ENCODE measurements at places on chromosomes 2 and 18. TPM values are rescaled to one million over a fixed set of nuclear protein-coding genes. Genes with fewer than 3 reads are reported as not detected.

Gene NDUFB3
- 73.7 TPM for polyA plus RNA-seq

Gene SMIM21
- not detected for polyA plus RNA-seq

Gene OTX1
- 0.20 TPM for polyA plus RNA-seq

Gene FN1
- polyA plus RNA-seq, result 1,671 TPM

Gene BCL11A
- polyA plus RNA-seq, result 2.4 TPM

Gene VWA3B
- polyA plus RNA-seq, result not detected

GRCh38 chr2:171404261-171404660 is 29.5 kb downstream of the METTL8 start:
- DNase-seq, result no peak

DNA sequence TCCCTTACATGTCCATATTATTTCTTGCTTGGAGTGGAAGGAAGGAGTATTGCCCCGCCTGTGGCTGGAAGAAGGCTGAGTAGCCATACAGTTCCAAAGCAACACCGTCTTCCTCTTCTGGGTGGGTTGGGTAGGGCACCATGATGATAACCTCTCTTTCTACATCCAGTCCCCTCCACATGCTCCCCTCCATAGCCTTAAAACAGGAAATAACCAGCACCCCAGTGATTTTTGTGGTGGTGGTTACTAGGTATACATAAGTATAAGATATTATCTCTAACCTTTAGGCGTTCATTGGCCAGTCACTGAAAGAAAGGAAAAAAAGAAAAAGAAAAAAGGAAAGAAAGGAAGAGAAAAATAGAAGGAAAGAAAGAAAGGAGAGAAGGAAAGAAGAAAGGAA is 63.1 kb downstream of the CXCR4 start:
- no peak for DNase-seq

- DNase-seq, result no peak
Measured at GRCh38 chr2:240645801-240646175, 20.5 kb downstream of the GPR35 start.

- no peak for DNase-seq
Measured at GRCh38 chr2:232293191-232293590, 85.4 kb upstream of the ALPP start.

- DNase-seq, result peak; percentile 20
Measured at GRCh38 chr2:136874258-136874657, 108.9 kb downstream of the THSD7B start.

- DNase-seq, result no peak
Measured at GRCh38 chr18:1302861-1303260, 398.2 kb downstream of the ADCYAP1 start.

- DNase-seq, result no peak
Measured at GRCh38 chr2:216787851-216788540, 71.9 kb downstream of the TNP1 start.

GRCh38 chr2:149858901-149859634 is 271.5 kb upstream of the MMADHC start:
- no peak for DNase-seq

DNA sequence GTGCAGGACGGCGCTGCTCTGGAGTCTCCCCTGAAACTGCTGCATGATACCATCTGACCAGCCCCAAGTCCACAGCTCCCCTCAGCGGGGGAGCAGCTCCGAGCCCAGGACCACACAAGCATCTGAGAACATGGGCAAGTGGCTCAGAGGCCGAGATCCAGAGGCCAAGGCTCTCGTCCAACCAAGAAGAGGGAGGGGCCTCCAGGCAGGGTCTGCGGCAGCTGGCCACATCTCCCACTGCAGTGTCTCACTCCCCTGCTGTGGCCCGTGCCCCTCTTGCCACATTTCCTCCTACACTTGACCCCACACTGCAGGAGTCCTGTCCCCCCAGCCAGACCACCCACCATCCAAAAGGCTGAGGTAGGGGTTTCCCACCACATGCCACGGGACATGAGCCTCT is 50.2 kb downstream of the TFCP2L1 start:
- DNase-seq, result no peak

DNA sequence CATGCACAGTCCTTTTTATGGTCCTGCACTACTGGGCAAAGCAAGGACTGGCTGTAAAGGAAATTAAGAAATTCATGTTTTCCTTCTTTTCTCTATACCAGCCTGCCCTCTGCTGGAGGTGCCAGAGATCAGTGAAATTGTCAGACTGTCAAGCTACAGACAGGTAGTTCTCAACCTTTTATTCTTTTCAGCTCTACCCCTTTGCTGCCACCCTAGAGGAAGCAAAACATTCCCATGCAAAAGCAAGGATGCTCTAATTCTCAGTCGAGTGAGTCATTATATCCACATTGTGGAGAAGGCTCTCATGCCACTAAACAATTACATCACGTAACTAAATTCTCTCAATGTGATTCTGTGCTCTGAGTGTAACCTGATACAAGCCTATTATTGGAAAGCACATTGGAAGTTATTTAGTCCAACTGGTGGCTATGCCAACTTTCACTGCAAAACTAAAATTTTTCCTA is 25.0 kb upstream of the RAPGEF4 start:
- peak; percentile 67 for DNase-seq

- DNase-seq, result peak; percentile 78
Measured at GRCh38 chr2:97697252-97698235, 15.8 kb upstream of the ZAP70 start.

GRCh38 chr18:70982292-70982691 is 693.4 kb downstream of the SOCS6 start:
- DNase-seq, result no peak

GRCh38 chr2:11874861-11875260 is 128.4 kb downstream of the LPIN1 start:
- DNase-seq, result no peak

DNA sequence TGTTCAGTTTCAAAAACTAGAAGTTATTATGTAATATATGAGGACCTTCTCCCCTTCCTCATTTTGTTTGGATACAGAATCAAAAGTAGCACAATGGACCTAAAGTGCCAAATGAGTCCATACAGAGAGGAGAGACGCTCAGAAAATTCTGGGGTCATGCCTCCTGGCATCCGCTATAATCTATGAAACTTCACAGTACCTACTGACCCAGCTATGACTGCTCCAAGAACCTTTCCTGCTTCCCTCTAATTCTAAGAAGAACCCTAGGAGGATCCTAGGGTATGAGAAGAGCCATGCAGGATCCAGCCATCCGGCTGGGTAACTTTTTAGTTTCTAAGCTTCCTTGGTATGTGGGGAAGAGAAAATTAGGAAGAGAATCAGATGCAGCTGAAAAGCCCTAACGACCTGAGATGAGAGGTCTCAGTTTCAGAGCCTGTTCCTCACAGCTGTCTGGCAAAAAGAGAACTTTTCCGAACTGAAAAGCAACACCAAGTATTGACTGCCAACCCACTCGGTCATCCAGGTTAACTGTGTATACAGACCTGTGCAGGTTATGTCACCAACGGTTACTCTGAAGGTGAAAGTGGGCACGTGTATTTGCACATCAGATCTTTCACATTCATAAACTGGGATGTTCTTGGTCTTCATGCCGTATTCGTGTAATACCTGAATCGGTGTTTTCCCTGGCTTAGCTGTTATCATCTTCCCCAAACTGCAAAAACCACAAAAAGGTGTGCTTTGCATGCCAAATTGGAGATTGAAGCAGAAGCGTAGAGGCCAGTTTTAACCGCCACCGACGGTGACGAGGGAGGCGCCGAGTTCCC is 1.1 kb downstream of the PRKRA start:
- no peak for DNase-seq

GRCh38 chr2:127624320-127624755 is 21.6 kb upstream of the GPR17 start:
- no peak for DNase-seq

DNA sequence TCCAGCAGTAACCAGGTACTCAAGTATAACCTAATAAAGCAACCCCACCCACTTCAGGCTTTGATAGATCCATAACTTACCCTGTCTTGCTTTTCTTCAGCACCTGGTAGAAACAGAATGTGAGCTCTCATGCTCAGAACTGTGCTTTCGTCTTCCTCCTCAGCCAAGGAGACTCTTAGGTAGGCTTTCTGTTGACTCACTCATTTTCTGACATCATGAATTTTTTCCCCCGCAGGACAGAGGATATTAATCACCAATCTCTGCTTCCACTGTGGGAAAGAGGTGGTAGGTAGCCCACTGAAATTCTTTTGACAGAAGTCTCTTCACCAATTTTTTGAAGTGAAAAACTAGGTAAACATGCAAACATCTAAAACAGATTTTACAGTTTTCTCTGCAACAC is 241.2 kb upstream of the KCNJ3 start:
- no peak for DNase-seq

DNA sequence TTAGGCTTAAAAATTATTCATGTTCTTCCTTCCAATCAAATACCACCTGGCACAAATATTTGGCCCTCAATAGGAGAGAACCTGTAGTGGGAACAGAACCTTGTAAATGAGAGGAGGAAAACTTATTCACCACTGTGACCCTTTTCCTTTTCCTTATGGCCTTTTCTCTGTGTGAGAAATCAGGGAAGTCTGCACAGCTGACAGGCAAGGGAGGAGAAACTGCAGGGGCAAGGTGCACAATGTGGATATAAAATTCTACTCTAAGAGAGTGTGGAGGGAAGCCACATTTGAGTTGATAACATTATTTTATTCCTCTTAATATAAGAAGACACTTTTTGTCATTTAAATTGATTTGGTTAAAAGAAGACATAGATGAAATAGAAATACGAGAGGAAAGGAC is 1247.0 kb upstream of the CHAC2 start:
- DNase-seq, result no peak

DNA sequence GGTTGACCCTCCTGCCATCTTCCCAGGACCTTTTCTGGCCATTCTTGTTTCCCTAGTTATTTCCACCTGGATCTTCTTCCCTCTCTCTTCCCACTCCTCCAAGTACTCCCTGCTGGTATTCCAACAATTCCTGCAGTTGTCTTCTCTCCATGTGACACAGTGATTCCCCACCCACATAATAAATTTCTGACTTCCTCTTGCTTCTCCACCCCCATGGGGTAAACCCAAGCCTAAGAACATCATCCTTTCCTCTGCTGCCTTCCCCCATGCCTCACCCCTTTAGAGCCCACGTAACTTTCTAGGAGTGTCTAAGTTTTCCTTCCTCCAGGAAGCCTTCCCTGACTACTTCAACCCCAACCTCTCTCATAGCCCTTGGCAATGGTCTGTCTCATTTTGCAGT is 72.6 kb downstream of the CELF4 start:
- DNase-seq, result no peak

DNA sequence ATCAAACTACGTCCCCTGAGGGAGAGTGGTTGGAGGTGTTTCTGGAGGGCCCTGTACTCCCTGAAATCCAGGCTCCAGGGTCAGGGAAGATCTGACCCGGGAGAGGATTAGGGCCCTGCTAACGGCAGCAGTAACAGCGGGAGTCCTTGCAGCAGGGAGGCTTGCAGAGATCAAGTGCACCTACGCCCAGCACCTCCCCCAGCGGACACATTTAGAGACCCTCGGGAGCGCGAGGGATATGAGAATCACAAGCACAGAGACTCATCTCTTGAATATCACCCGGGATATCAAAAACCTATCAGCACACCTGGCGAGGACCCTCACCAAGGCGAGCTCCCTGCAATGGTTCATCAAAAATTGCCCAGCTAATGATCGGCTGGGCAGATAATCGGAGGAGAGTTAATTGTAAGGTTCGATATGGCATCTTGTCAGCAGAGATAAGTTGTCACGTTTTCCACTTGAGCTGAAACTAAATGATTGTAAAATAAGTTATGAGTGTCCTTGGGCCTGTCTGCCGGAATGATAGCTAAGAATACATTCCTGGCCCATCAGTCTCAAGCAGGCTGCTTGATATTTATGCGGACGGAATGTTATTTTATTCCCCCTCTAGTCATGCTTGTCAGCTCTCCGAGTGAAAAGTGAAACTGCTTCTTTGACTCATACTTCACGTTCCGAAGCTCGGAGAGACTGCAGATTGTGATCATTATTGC is 209.8 kb downstream of the GBX2 start:
- no peak for DNase-seq

DNA sequence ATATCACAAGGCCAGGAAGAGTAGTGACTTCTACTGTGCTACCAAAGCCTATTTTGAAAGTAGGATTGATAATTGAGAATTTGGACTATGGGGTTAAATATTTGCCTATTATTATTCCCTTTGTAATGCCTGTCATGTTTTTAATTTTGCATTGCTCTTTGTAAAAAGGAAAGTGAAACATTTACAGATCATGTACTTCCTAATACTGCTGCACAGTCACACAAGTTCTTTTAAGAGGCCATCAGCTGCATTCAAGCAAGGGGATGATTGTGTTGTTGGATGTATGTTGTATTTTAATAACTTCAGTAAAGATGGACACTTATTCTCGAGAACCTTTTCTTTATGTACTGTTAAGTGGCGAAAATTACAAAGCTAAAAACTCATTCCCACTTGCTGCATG is 70.1 kb downstream of the PLEKHA3 start:
- DNase-seq, result no peak

- DNase-seq, result no peak
Measured at GRCh38 chr2:219484343-219485200, 14.1 kb upstream of the GMPPA start.

- DNase-seq, result no peak
Measured at GRCh38 chr2:238966072-238966937, 118.4 kb downstream of the TWIST2 start.

GRCh38 chr2:69208023-69208595 is 178.9 kb downstream of the GFPT1 start:
- no peak for DNase-seq

DNA sequence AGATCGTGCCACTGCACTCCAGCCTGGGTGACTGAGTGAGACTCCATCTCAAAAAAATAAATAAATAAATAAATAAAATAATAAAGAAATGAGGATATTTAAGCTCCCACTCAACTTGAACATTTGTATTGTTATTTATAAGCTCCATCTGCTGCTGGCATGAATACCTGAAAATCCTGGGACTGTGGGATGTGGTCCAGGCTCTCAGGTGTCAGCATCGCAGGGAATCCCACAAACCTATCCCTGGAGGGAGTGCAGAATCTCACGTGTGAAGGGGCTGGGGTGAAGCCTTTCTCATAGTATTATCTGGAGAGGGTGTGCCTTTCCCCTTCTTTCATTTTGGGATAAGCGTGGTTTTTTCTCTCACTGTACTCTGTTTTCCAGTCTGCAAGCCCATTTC is 47.4 kb upstream of the POLE4 start:
- DNase-seq, result no peak

DNA sequence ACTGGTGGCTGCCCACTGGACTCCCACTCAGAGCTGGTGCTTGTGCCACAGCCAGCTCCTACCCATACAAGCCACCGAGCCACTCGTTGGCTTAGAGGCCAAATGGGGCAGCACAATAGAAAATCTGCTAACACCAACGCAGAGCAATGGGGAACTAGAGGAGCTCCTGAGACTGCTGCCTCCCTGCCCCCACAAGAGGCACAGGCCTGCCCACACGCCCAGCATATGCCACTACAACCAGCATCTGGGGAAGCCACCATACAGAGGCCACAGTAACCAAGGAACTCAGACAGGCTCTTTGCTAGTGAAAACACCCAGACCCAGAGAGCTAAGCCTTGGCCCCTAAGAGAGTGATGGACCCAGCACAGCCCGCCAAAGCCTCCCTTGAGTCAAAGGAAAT is 231.2 kb upstream of the RAB6C start:
- no peak for DNase-seq
